ENCODE measurements at places on chromosomes 7 and 10.

DNA sequence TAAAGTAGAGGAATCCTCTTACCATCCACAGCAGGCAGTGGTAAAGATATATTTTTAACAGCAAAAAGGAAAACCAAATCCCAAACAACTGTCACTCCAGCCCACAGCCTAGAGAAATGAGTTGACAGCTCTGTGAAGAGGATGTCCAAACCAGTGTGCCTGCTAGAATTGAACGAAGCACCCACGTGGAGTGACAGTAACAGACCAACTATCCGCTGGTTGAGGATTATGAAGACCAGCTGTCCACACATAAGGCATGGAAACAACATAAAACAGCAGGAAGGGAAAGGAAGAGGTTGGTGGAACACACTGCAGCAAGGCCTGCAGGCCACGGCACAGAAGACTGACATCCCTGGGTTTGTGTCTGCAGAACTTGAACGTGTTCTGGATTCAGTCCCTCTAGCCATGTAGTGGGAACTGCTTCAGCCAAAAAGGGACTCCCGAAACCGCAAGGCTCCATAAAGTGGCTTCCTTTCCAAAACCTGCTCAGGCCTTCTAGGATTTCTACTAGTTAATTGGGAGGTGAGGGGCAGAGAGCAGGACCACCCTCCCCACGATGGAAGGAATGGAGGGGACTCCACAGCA is 324.4 kb downstream of the BICC1 start:
- H3K36me3 ChIP-seq = no peaks in the 10 kb centered on the region
- no peaks in the 10 kb centered on the region for H3K4me1 ChIP-seq
- no peak for DNase-seq
- no peak overlapping the region for H3K4me3 ChIP-seq
- H3K27me3 ChIP-seq = no peaks in the 10 kb centered on the region
- no peak overlapping the region for H3K27ac ChIP-seq

- no peak overlapping the region for H3K27ac ChIP-seq
- H3K4me3 ChIP-seq = no peak overlapping the region
- H3K27me3 ChIP-seq = peaks cover 8% of the 10 kb centered on the region
- peaks cover 7% of the 10 kb centered on the region for H3K4me1 ChIP-seq
- no peak for DNase-seq
- H3K36me3 ChIP-seq = no peaks in the 10 kb centered on the region
These were observed 89.9 kb downstream of the CARD11 start for GRCh38 chr7:2953588-2954407.

DNA sequence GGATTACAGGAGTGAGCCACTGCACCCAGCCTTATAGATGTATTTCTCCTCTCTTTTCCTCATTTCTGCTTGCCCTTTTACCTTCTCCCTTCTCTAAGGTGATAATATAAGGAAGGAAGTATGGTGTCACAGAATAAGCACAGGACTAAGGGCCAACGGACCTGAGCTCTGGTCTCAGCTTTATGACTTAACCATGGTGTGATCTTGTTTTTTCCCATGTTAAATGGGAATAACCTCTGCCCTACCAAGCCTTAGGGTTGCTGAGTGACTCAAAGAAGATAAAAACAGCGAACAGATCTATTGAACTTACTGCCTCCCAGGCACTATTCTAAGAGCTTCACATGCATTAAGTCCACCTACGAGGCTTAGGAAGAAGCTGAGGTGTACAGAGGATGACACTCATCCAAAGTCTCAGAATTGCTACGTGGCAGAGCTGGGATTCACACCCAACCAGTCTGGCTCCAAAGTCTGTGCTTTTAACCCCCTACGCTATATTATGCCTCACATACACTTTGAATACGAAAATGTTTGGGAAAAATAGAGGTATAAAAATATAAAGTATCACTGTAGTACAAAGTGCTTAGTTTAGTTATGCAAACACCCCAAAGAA is 5.6 kb downstream of the UROS start:
- no peak overlapping the region for H3K4me3 ChIP-seq
- peaks cover 42% of the 10 kb centered on the region for H3K36me3 ChIP-seq
- no peak overlapping the region for H3K27ac ChIP-seq
- H3K4me1 ChIP-seq = peaks cover 7% of the 10 kb centered on the region

GRCh38 chr10:86373828-86374227 is 7.2 kb upstream of the GRID1 start:
- no peak overlapping the region for H3K4me3 ChIP-seq

- DNase-seq = peak; percentile 22
- H3K4me3 ChIP-seq = no peak overlapping the region
- no peaks in the 10 kb centered on the region for H3K36me3 ChIP-seq
- H3K4me1 ChIP-seq = no peaks in the 10 kb centered on the region
- peaks cover 28% of the 10 kb centered on the region for H3K27me3 ChIP-seq
These were observed 20.4 kb upstream of the ST8SIA6 start for GRCh38 chr10:17474595-17475323.

GRCh38 chr10:81081887-81082620 is 544.4 kb downstream of the SH2D4B start:
- H3K4me1 ChIP-seq = no peaks in the 10 kb centered on the region
- H3K36me3 ChIP-seq = no peaks in the 10 kb centered on the region
- peak; percentile 39 for DNase-seq
- no peak overlapping the region for H3K4me3 ChIP-seq
- no peak overlapping the region for H3K27ac ChIP-seq
- no peaks in the 10 kb centered on the region for H3K27me3 ChIP-seq
